Heart left ventricle (tissue), 16 donors: ENCODE measurements at places on chromosomes 3 and 15. TPM values are rescaled to one million over a fixed set of nuclear protein-coding genes. Genes with fewer than 3 reads are reported as not detected.

DNA sequence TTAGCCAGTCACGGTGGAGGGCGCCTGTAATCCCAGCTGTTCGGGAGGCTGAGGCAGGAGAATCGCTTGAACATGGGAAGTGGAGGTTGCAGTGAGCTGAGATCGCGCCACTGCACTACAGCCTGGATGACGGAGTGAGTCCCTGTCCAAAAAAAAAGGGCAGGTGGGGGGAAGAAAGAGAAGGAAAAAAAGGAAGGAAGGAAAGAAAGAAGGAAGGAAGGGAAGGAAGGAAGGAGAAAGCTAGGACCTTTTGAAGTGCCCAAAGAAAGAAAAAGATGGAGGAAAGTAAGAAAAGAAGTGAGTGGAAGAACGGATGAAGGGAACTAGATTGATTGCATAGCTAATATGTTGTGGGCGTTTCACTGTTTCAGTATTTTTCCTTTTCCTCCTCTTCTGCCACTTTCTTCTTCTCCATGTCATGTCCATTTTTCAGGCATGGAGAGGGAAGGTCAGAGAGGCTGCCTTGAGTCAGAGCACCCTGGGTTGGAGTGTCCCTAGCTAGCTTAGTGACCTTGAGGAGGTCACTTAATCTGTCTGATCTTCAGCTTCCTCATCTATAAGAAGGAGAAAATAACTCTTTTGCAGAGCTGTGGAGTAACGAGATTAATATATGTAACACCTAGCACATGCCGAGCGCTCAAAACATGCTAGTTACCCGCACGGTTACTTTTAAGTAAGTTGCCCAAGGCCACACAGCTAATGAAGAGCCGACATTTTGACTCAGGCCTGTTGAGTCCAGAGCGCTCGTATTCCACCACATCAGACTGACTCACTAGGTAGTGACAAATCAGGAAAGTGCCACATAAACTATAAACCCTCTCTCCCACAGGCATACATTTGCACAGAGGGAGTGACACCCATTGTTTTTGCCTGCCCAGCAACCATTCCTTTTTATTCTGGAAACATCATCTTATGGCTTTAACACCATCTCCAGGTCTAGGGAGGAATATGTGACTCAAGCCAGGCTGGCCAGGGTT, 42.2 kb downstream of the BHLHE40 start:
- DNase-seq, result no peak
- H3K36me3 ChIP-seq, result no peaks in the 10 kb centered on the region
- no peaks in the 10 kb centered on the region for H3K27me3 ChIP-seq
- peaks cover 31% of the 10 kb centered on the region for H3K4me1 ChIP-seq
- H3K27ac ChIP-seq, result peak overlapping the region; percentile 16

GRCh38 chr3:24336101-24336500, 158.5 kb downstream of the THRB start:
- H3K27ac ChIP-seq, result no peak overlapping the region
- H3K27me3 ChIP-seq, result no peaks in the 10 kb centered on the region
- no peaks in the 10 kb centered on the region for H3K36me3 ChIP-seq

GRCh38 chr3:149706905-149707304, 45.4 kb downstream of the COMMD2 start:
- no peaks in the 10 kb centered on the region for H3K36me3 ChIP-seq
- H3K4me1 ChIP-seq, result peaks cover 3% of the 10 kb centered on the region
- no peak for DNase-seq
- no peaks in the 10 kb centered on the region for H3K27me3 ChIP-seq
- H3K27ac ChIP-seq, result no peak overlapping the region

DNA sequence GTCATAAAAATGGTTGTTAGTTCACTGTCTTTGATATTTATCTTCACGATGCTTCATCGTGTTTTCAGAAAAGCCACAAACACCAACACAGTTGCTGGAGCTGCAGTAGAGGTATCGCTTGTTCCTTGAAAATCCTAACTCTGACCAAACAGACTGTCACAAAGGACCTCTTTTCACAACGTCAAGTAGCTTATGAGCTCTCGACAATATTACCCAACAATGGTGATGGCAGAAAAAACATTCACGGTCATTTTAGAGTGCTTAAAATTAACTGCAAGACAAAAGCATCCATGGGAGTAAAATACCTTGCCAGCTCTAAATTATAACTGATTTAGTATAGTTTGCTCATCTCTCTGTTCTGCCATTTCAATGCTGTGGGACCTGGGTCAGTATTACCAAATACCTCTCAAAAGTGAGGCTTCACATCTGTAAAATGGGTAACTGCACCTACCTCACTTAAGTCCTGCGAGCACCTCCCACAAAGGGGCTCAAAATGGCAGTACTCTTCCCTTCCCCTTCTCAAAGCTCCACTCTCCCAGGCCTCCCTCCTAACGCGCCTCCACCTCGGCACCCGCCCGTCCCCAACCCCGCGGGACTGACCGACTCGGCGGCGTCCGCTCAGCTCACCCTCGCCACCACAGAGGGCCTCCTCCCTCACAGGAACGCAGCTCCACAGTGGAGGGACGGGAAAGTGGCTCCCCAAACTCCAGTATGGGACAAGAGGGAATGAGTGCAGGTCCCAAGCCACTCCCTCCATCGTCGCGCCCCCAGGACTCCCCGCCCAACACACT, 546 bp downstream of the TRIM59 start:
- peaks cover 20% of the 10 kb centered on the region for H3K27me3 ChIP-seq
- H3K27ac ChIP-seq, result no peak overlapping the region
- H3K4me1 ChIP-seq, result peaks cover 12% of the 10 kb centered on the region
- DNase-seq, result peak; percentile 72
- H3K4me3 ChIP-seq, result peak overlapping the region; percentile 66

GRCh38 chr15:39851500-39852092, 68.5 kb downstream of the GPR176 start:
- H3K4me3 ChIP-seq, result no peak overlapping the region
- no peaks in the 10 kb centered on the region for H3K36me3 ChIP-seq
- no peak overlapping the region for H3K27ac ChIP-seq

DNA sequence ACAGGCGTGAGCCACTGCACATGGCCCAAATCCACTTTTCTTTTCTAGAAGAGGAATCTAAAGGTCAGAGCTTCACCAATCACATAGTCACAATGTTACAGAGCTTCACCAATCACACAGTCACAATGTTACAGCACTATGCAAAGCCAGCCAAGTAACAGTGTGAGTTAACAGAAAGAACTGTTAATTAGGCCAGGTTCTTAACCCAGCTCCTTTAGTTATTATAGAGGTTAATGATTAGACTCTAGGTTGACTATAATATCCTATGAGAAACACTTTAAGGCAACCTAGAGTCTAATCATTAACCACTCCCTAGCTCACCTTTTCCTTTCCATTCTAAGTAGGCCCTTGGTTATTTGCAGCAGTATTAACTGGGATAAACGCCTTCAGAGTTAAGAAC, 54.0 kb downstream of the TASOR start:
- H3K27me3 ChIP-seq, result no peaks in the 10 kb centered on the region
- H3K36me3 ChIP-seq, result peaks cover 84% of the 10 kb centered on the region
- no peak overlapping the region for H3K27ac ChIP-seq

Gene STRIT1
- 5.5 TPM for total RNA-seq

Gene DAZL
- total RNA-seq, result not detected

Gene LRTM1
- total RNA-seq, result not detected

Gene CCDC80
- total RNA-seq, result 130 TPM

Gene WDR49
- total RNA-seq, result 0.86 TPM
